ENCODE measurements at places on chromosomes 5 and 9. TPM values are rescaled to one million over a fixed set of nuclear protein-coding genes. Genes with fewer than 3 reads are reported as not detected.

DNA sequence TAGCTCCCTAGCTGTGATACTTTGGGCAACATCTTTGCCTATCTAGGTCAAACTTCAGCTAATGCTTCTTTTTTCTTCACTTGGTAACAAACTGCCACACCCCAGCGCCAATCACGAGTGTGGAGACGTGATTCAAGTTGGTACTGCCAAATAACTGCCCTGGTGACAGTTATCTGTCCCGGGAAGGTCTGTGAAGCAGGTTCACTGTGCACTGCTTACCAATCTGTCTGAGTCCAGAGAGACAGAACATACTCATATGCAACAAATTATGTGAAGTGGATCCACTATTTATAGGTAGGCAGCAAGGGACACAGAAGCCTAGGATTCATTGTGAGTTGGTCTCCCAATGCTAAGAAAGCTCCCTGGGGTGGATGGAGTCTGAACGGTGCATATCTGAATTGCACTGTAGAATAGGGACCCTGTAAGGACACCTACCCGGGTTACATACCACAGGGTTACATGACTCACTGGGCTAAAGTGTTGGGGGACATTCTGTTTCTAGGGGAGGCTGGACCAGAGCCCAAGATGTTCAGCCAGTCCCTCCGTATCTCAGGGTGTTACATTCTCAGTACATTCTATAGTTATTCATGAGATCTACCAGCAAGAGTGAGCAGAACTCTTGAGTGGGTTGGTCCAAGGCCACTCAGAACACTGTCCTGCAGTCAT lies 95.4 kb upstream of the STC2 start:
- DNase-seq = no peak

FBP1 gene
- total RNA-seq = 1.3 TPM

OR2K2 gene
- not detected for total RNA-seq

DNA sequence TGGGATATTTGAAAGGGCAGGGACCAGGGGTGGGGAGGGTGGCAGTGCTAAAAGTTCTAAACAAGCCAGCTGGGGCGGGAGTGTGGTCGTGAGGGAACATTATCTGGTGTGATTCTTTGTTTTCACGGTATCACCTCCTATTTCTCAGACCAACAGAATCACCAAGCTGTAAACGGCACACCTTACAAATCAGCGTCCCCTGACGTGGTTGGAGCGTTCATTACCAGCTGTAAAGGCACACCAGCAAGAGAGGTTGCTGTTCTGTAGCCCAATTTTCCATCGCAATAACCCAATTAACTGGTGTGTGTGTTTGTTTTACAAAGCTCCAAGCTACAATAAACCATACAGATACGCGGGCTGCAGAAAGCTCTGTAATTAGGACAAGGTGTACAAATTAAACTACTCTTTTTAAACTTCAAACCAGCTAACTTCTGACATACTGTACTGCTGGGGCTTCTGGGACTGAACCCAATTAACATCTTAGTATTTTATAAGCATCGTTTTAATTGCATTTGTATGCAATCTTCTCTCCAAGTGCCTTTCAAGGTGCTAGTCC lies 303.6 kb upstream of the CLINT1 start:
- DNase-seq = no peak

DNA sequence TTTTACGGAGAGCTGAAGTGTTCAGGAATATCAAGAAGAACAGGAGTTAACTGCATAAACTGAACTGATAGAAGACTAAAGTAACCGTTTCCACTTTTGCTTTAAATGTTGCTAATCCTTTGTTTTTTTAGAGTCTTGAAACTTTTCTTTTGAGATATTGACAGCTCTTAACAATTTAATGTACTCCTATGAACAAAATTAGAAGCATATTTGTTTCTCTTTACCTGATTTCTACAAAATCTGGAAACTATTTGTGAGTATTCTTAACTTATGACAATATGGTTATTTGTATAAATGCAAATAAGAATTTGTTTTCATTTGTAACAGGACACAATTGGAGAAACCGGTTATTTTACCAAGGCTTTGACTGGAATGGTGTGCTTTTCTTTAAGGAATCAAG lies 89.5 kb upstream of the FAM120A start:
- no peak for DNase-seq

DNA sequence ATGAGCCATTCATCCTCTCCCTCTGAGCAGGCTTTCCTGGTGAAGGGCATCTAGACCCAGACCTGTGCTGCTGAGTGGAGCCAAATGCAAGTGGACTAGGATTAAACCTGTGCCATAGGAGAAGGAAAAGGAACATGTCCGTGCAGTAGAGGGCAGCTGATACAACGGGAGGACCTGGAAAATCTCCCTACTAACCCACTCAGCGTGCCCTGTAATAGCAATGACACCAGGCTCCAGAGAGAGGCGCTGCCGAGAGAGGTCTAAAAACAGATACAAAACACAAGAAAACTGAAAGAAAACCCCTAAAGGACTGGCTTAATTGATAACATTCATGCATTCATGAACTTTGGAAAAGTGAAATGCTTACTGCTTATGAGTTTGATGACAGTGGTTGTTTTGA lies 60.8 kb downstream of the PFDN1 start:
- no peak for DNase-seq

- no peak for DNase-seq
Measured at GRCh38 chr9:86488794-86489193, 134.6 kb upstream of the TUT7 start.

GRCh38 chr5:43191740-43192557 lies at the start of gene NIM1K:
Gene NIM1K (plus strand): TSS chr5:43192225. CDS start chr5:43245776, 53,551 bp downstream.
- peak; percentile 77 for DNase-seq

FCHO2 gene
- 20.1 TPM for total RNA-seq

EGFLAM gene
- 7.7 TPM for total RNA-seq

DNA sequence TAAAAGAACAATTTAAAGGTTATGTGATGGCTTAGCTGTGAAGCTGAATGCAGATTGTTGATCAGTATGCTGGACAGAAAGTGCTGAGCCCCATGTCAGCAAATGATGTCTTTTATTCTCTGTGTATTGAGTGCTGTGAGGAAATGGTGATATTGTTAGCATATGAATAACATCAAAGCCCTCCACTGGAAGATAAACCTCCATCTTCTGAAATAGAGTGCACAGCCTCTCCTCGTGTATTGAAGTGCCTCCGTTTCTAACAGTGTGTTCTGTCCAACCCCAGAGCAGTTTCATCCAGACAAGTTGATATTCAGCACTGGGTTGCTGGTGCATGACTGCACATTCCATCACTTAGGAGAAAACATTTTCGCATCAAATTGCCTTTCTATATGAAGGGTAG lies 242.9 kb downstream of the CSNK1G3 start:
- no peak for DNase-seq

ADRA1B gene
- 1.4 TPM for total RNA-seq

- DNase-seq = no peak
Measured at GRCh38 chr5:131848662-131849061, 51.8 kb upstream of the FNIP1 start.

DNA sequence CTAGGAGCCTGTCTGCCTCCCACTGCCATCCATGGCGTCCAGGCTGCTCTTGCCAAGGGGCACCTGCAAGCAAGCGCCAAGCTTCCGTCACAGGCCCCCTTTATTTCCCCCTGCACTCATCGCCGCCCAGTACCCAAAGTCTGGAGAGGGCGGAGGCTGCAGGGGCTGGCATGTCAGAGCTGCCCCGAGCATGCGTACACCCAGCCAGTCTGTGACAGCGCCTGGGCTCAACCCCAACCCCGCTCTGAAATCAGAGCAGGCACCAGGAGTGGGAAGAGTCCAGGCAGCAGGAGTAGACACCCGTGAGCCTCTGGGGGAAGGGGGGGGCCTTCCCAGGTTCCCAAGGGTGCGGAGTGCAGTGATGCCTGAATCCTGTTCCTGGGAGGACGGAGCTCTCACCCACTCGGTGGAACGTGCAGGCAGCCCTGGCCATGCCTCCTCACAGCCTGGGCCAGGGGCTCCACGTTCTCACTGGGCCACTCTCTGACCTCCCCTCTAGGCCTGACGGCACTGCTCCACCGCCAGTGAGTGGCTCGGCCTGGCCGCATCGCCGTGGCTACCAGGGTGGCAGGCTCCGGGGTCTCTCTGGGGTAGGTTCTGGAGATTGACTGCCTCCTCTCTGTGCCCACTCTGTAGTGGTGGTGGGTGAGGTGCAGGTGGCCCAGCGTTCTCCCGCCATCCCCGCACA lies 469.0 kb downstream of the CDH9 start:
- DNase-seq = no peak

SMIM33 gene
- total RNA-seq = not detected

- peak; percentile 41 for DNase-seq
Measured at GRCh38 chr9:134324359-134325095, 1.7 kb upstream of the RXRA start.

NR6A1 gene
- total RNA-seq = 1.9 TPM

- DNase-seq = no peak
Measured at GRCh38 chr9:90458485-90458884, 184.1 kb downstream of the DIRAS2 start.

DNA sequence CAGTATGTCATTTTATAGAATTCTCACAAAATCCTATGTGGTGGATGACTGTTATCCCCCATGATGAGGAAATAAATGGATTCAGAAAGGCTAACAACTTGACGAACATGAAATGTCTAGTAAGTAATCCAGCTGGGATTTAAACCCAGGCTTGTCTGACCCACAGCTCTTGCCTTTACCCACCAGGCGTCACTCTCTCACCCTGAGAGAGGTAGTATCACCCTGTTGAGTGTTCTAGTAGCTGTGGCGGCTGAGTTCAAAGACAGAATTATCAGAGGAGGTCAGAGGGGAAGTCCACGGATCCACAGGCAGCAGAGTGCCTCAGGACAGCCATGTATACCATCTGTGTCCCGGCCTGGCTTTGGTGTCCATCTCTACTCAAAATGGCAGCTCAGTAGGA lies 113.8 kb downstream of the ZNF462 start:
- no peak for DNase-seq

DNA sequence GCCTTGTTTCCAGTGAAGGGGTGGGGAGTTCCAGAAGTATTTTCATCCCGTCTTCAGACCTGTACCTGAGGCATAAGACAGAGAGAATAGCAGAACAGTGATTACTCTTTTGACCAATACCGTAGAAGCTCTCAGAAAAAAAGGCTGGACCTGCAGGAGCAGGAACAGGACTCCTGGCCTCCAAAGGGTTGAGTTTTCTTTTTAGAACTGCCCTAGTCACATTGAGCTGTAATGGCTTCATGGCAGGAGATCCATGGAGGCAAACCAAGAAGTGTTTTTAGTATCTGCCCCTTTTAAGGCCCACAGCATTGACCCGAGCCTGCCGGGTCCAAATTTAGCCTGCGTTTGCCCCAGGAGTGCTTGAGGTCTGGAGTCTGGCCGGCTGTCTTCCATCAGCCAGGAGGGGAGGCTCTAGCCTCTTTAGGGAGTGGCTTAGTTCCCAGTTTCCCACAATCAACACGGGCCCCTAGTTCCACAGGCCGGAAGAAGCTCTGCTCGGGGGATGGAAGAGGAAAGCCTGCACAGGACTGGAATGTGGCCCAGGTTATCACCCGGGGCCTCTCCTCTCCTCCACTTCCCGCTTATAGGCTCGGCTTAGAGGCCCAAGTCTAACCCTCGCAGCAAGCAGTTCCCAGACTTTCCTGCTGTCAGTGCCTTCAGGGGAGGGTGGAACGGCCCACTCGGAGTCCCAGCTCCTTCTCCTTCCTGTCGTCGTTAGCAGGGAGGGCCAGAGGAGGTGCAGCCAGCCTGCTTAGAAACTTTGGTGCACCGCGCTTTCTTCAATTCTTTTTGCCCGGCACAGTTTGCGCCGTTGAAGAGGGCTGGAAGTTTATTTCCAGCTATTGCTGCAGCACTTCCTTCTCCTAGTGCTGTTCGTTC lies 80.7 kb downstream of the C9orf152 start:
- peak; percentile 88 for DNase-seq

DNA sequence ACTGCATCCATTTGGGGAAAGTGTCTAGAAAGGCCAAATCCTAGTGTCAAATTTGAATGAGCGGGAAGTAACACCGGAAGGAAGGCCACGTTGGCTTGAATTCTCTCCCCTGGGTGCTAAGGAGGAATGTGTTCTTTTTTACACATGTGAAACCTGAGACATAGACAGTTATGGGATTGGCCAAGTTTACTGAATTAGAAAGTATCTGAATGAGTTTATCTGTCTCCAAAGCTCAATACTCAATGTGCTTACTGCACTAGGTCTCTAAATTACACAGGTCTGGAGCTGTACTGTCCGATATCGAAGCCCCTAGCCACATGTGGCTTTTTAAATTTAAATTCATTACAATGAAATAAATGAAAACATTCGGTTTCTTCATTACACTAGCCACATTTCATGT lies 6.0 kb downstream of the DMRT1 start:
- no peak for DNase-seq

PRDM9 gene
- not detected for total RNA-seq

- no peak for DNase-seq
Measured at GRCh38 chr5:29885595-29885994, 1307.9 kb upstream of the CDH6 start.

DNA sequence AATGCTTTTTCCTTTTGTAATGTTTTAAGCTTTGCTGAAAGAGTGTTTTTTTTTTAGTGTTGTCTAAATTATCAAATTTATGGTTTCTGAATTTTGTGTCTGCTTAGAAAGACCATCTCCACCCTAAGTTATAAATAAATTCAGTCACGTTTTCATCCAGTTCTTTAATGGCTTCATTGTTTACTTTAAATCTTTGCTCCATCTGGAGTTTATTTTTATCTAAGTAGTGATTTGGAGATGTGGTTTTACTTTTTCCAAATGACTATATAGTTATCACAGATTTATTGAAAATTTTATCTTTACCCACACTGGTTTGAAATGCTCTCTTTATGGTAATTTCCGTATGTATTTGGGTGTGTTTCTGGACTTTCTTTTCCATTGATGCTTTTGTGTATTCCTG lies 577.2 kb upstream of the ZNF608 start:
- DNase-seq = no peak

- no peak for DNase-seq
Measured at GRCh38 chr5:4189317-4189716, 593.7 kb downstream of the IRX1 start.

DNA sequence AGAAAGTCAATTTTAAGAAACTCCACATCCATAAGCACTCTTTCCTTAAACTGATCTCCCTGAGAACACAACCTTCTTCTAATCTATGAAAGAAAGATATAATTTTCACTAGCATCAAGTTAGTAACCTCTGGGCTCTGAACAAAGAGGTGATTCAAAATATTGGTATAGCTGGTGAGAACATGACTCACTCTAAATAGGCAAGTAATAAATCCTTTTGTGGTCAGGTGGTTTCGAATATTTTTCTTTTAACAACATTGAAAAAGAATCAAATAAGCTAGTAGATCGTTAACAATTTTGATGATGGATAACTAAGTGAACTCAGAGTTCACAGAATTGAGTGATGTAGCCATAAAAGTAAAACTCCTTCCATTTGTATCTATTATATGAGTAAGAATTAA lies 150.6 kb upstream of the IQGAP2 start:
- DNase-seq = no peak

IGFBPL1 gene
- total RNA-seq = not detected

- peak; percentile 42 for DNase-seq
Measured at GRCh38 chr5:56457887-56458812, 225.0 kb upstream of the ANKRD55 start.

PDCD1LG2 gene
- total RNA-seq = 2.3 TPM

POU5F2 gene
- total RNA-seq = 0.30 TPM

All from left ventricle myocardium superior (tissue), 1 donor.